H4 (cell line): ENCODE measurements at places on chromosomes 12 and 14. TPM values are rescaled to one million over a fixed set of nuclear protein-coding genes. Genes with fewer than 3 reads are reported as not detected.

Gene P3H3
- total RNA-seq, result 29.5 and 35.2 TPM in 2 replicates

Gene CLEC2A
- total RNA-seq, result not detected in 2 replicates

Gene TESPA1
- 1.8 and 11.7 TPM in 2 replicates for total RNA-seq

Gene SLCO1C1
- total RNA-seq, result 0.04 TPM in 1 of 2 replicates, not detected in the other

Gene ANAPC7
- total RNA-seq, result 50.9 and 54.2 TPM in 2 replicates

Gene ANKRD33
- total RNA-seq, result not detected in 2 replicates

Gene KICS2
- 3.2 and 5.3 TPM in 2 replicates for total RNA-seq

Gene IL31
- not detected in 2 replicates for total RNA-seq

Gene PRR4
- total RNA-seq, result 0.87 and 3.6 TPM in 2 replicates

Gene ZNF891
- total RNA-seq, result 0.43 and 0.47 TPM in 2 replicates

Gene CCDC184
- total RNA-seq, result 0.70 and 1.2 TPM in 2 replicates
